ENCODE measurements at places on chromosomes 3 and 15. TPM values are rescaled to one million over a fixed set of nuclear protein-coding genes. Genes with fewer than 3 reads are reported as not detected.

GRCh38 chr3:68999158-68999557 is 14.3 kb downstream of the EOGT start:
- no peak for ATAC-seq

GRCh38 chr15:25725758-25726157 is 137.4 kb downstream of the ATP10A start:
- ATAC-seq, result no peak

DNA sequence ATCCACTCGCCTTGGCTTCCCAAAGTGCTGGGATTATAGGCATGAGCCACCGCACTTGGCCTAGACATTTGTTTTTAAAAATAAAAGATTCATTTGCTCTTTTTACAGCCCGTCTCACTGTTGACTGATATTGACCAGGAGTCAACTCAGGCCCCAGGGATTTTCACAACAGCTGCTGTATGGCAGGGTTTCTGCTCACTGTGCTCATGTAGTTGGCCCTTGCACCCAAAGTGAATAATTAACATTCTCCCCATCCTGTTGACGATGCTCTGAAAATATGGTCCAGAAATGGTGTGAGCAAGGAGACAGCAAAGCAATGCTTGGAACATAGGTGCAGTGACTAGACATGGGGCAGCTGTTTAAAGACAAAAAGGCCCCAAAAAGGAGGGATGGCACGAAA is 2.9 kb upstream of the CCR5 start:
- ATAC-seq, result no peak

DNA sequence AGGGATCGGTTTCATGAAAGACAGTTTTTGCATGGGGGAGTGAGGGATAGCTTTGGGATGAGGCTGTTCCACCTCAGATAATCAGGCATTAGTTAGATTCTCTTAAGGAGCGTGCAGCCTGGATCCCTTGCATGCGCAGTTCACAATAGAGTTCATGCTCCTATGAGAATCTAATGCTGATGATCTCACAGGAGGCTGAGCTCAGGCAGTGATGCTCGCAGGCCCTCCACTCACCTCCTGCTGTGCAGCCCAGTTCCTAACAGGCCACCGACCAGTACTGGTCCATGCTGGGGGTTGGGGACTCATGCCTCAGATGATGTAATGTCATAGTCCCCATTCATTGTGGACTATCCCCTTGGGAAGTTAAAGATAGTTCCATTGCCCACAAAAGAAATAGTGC is 255.8 kb downstream of the CACNA2D3 start:
- no peak for ATAC-seq

The C3orf52 gene
- total RNA-seq, result 1.6 TPM

Measured in gastroesophageal sphincter (tissue), 4 donors.